Activated CD4-positive, alpha-beta T cell treated with anti-CD3 and anti-CD28 coated beads, Interleukin-2, amount 10 ng/mL, durations not matched to agents 24 days and 14 days (primary cell): ENCODE measurements at places on chromosomes 13 and 19. TPM values are rescaled to one million over a fixed set of nuclear protein-coding genes. Genes with fewer than 3 reads are reported as not detected.
A peak's percentile ranks its signal among the peaks of the same experiment; 100 is the strongest.

DNA sequence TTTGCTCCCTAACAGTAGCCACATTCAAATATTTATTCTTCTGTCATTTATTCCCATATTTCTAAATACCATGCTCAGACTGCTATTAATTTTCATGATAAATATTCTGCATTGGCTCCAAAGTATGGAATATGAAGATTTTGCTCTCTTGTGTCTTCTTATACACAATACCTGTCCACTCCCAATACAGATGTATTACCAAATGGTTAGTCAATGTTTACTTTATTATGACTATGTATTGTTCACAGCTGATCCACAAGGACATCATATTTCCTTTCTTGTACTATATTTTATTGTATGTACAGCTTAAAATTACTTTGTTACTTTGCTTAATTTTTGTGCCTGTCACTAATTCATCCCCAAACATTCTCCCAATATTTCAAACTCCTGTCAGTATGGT is 322.3 kb downstream of the OXGR1 start:
- no peaks in the 10 kb centered on the region for H3K36me3 ChIP-seq
- no peaks in the 10 kb centered on the region for H3K4me1 ChIP-seq
- DNase-seq = no peak
- H3K4me3 ChIP-seq = no peak overlapping the region

Gene PLK5
- total RNA-seq = not detected in 2 replicates

Gene TUBA3C
- total RNA-seq = not detected in 2 replicates

DNA sequence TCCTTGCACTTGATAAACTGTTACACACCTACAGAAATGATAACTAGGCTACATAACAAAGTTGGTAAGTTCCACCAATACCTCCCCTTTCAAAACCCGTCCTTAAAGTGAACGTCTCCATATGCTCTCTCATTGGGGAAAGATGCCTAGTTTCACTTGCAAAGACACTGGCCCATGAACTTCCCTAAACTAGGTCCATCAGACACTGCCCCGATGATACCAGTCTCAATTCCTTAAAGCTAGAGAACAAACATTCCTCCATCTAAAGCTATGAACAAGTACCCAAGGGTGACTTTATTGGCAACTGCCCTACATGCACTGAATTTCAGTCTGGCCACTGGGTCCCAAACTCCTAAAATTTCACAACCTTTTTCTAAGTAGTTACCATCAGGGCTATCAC is 39.9 kb downstream of the FOXO1 start:
- no peak overlapping the region for H3K27ac ChIP-seq
- H3K4me3 ChIP-seq = no peak overlapping the region
- peaks cover 29% of the 10 kb centered on the region for H3K36me3 ChIP-seq
- H3K27me3 ChIP-seq = no peaks in the 10 kb centered on the region
- peaks cover 54% of the 10 kb centered on the region for H3K4me1 ChIP-seq
- DNase-seq = no peak

Gene RAVER1
- total RNA-seq = 96.1 and 108 TPM in 2 replicates

Gene ZNF625
- 3.0 and 3.7 TPM in 2 replicates for total RNA-seq

DNA sequence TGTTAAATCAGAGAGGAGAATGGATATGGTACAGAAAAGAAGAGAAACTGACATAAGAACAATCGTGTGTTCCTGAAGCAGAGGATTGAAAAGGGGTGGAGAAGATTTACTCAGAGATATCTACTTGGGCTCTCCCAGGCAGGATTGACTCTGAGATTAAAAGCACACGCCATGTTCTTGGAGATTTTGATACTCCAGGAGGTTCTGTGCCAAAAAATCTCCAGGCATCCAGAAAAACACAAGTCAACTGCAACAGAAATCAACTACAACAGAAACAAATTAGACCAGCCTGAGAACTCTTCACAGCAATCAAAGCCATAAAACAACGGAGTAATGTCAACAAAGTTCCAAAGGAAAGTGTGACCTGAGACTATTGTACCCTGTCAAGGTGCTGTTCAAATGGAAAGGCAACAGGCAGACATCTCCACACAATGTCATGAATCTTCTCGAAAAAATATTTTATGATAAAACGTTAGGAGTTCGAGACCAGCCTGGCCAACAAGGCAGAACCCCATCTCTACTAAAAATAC is 104.2 kb downstream of the UBL3 start:
- no peak for DNase-seq
- H3K36me3 ChIP-seq = no peaks in the 10 kb centered on the region
- no peak overlapping the region for H3K27ac ChIP-seq
- peaks cover 12% of the 10 kb centered on the region for H3K27me3 ChIP-seq
- H3K4me1 ChIP-seq = no peaks in the 10 kb centered on the region

Gene ZNF524
- 17.8 and 19.0 TPM in 2 replicates for total RNA-seq

- DNase-seq = no peak
- H3K4me1 ChIP-seq = no peaks in the 10 kb centered on the region
- no peak overlapping the region for H3K27ac ChIP-seq
- no peak overlapping the region for H3K4me3 ChIP-seq
- H3K36me3 ChIP-seq = no peaks in the 10 kb centered on the region
- no peaks in the 10 kb centered on the region for H3K27me3 ChIP-seq
Observed at GRCh38 chr13:102212729-102213128, 189.1 kb downstream of the FGF14 start.

Gene ZNF808
- 21.2 and 21.6 TPM in 2 replicates for total RNA-seq

Gene MBD3L2
- not detected in 2 replicates for total RNA-seq

GRCh38 chr13:64266024-64266423 is 2850.4 kb upstream of the PCDH20 start:
- DNase-seq = no peak
- no peak overlapping the region for H3K27ac ChIP-seq
- H3K4me1 ChIP-seq = no peaks in the 10 kb centered on the region
- no peaks in the 10 kb centered on the region for H3K27me3 ChIP-seq

Gene SPTBN4
- 0.36 and 0.51 TPM in 2 replicates for total RNA-seq

Gene SPINT2
- 69.6 and 70.7 TPM in 2 replicates for total RNA-seq

GRCh38 chr13:110270507-110270906 is 36.5 kb downstream of the COL4A1 start:
- no peak for DNase-seq
- H3K4me3 ChIP-seq = no peak overlapping the region
- no peaks in the 10 kb centered on the region for H3K36me3 ChIP-seq
- no peak overlapping the region for H3K27ac ChIP-seq
- H3K4me1 ChIP-seq = no peaks in the 10 kb centered on the region

Gene RINL
- total RNA-seq = 62.7 and 68.9 TPM in 2 replicates

Gene ZNF579
- total RNA-seq = 9.6 and 10.4 TPM in 2 replicates

- H3K36me3 ChIP-seq = peaks cover 27% of the 10 kb centered on the region
- H3K4me1 ChIP-seq = peaks cover 15% of the 10 kb centered on the region
Observed at GRCh38 chr19:2740314-2740656, 468 bp upstream of the SLC39A3 start.

DNA sequence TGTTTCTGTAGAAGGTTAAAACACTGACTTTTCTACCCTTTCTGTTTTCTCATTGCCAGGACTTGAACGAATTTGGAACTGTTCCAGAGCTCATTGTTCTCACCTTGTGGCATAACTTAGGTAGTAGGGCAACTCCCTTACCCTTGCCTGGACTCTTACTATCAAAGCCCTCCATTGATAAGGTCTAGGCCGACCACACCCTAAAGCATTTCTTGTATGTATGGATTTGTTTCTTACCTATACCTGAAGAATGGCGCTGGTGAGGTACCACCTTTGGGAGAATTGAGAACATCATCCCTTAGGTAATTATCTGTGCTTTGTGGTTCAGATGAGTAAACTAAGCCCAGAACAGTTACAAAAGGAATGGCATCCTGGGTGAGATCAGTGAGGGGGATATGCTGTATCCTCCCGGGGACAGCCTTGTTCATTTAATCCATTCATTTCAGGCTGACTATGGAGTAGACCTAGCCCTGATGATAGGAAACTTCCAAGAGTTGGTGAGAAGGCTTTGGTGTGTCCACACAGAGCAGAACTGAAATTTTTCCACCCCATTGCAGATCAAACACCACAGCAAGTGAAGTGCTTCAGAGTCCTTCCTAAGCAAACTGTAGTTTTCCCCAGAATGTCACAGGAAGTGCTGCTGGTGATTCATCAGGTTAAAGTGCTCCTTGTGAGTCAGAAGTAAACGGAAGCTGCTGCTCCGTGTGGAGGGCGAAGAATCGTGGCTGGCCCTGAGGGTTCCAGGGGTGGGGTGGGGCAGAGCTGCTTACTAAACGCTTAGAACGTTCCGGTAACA is 113.0 kb downstream of the TEX26 start:
- no peaks in the 10 kb centered on the region for H3K36me3 ChIP-seq
- H3K27me3 ChIP-seq = peaks cover 5% of the 10 kb centered on the region
- H3K4me1 ChIP-seq = peaks cover 41% of the 10 kb centered on the region
- peak overlapping the region; percentile 91 for H3K27ac ChIP-seq

Gene BEST2
- not detected in 2 replicates for total RNA-seq

- no peak for DNase-seq
- H3K4me3 ChIP-seq = no peak overlapping the region
- H3K27me3 ChIP-seq = peaks cover 4% of the 10 kb centered on the region
- peaks cover 8% of the 10 kb centered on the region for H3K4me1 ChIP-seq
- H3K36me3 ChIP-seq = no peaks in the 10 kb centered on the region
Observed at GRCh38 chr13:29963089-29963488, 112.7 kb upstream of the UBL3 start.

DNA sequence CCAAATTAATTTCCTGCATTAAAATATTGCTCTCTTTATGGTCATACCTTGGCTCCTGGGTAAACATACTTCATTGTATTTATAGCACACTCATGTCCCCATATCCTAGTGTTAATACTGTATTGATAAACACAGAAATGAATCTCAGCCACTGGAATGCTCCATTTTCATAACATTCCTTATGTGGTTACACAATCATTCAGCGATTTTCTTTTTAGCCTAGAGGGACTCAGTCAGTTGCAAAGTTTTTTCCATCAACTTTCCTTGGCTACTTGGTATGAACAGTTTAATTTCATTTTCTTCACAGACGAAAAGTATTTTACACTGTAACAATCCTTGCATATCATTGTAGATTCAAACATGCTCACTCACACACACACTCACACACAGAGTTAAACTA is 471.5 kb downstream of the FGF14 start:
- no peaks in the 10 kb centered on the region for H3K4me1 ChIP-seq
- H3K36me3 ChIP-seq = no peaks in the 10 kb centered on the region

DNA sequence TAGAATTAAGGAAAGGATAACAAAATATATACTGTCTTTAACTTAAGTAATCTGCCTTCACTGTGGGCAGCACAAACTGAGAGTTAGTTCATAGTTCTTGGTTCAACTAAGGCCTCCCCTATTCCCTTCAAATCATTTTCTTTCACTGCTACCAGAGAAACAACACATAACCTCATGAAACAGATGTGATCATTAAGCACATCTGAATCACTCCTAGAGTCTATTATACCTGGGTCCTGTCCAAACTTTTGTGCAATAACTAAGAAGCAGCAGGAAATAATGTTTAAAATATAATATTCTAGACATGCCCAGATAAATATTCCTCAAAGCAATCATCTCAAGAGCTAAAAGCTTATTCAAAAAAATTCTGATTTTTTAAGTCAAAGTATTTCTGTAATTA is 62.9 kb downstream of the ZC3H13 start:
- no peak overlapping the region for H3K4me3 ChIP-seq
- H3K27ac ChIP-seq = no peak overlapping the region
- H3K27me3 ChIP-seq = no peaks in the 10 kb centered on the region
- H3K4me1 ChIP-seq = no peaks in the 10 kb centered on the region

Gene CGB3
- not detected in 2 replicates for total RNA-seq

DNA sequence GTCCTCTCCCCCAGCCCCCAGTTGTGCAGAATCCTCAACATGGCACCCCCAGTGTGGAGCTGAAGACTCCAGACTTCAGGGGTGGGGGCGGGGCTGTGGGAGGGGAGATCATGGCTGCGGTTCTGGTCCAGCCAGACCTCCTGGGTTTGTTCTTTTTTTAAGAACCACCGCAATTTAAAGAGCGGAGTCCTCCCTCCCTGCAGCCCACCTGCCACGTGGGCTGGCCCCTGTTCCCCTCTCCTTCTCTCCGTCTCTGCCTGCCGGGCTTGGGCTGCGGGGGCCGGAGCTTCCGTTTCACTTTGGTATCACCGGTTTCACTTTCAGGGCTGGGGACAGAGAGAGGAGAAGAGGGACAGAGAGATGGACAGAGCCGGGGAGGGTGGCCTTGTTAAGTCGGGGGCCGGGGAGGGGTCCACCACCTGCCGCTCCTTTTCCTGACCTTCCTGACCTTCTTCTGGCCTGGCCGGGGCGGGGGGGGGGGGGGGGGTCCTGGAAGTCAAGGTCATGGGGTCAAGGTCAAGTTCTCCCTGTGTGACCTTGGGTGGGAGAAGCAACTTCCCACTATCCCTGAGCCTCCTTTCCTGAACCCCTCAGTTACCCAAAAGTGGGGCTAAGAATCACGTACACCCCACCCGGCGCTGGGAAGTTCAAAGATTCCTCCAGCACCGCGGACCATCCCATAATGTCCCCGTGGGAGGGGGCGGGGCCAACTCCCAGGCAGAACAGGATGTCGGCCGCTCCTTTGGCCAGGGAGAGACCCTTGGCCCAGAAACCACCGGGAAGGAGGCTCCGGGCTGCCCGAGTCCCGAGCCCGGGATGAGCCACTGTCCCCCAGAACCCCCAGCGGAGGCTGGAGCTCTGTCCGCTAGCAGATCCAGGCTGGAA is 11.3 kb upstream of the ZBTB7A start:
- H3K4me3 ChIP-seq = peak overlapping the region; percentile 76
- H3K4me1 ChIP-seq = peaks cover 39% of the 10 kb centered on the region
- no peaks in the 10 kb centered on the region for H3K36me3 ChIP-seq
- peak; percentile 88 for DNase-seq
- H3K27me3 ChIP-seq = no peaks in the 10 kb centered on the region

DNA sequence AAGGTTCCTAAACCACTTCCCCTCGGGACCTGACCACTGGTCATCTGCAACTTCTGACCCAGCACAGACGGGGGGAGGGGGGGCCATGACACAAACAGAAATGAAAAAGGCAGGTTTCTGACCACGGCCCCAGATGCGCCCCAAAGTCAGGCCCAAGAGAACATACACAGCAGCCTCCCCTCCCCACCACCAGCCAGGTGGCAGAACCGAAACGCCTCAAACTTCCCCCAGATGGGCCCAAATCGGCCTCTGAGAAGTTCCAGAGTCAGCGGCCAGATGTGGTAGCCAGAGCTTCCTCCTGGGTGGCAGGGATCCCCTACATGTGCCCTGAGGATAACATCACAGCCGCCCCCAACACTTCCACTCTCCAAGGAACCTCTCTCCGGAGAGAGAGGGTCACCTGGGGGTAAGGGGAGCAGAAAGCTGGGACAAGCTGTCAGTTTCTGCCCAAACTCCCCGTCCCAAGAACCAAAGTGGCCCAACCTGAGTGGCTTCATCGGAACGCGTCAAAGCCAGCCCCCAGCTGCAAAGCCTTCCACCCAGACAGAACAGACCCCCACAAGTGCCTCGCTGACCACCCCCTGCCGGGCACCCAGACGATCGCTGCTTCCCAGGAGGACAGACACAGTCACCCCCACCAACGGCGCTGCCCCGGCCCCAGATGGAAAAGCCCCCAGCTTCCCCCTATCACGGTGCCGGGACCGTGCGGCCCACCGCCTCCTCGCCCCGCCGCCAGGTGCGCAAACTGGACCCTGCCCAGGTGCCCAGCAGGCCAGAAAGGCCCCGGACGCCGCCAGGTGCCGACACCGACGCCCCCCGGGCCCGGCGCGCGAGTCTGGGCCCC is 800 bp downstream of the ELL start:
- H3K36me3 ChIP-seq = peaks cover 3% of the 10 kb centered on the region
- peaks cover 16% of the 10 kb centered on the region for H3K4me1 ChIP-seq
- H3K27ac ChIP-seq = peak overlapping the region; percentile 86
- H3K4me3 ChIP-seq = peak overlapping the region; percentile 91
- H3K27me3 ChIP-seq = peaks cover 1% of the 10 kb centered on the region
